DMS 273 treated with DMSO at 0.1 percent for 48 hours (cell line): ENCODE measurements at places on chromosomes 2 and 18.

- DNase-seq: no peak
These were observed 1193.0 kb downstream of the DPP10 start for GRCh38 chr2:115635430-115635829.

- DNase-seq: no peak
These were observed 19.4 kb upstream of the RMND5A start for GRCh38 chr2:86700690-86701089.

DNA sequence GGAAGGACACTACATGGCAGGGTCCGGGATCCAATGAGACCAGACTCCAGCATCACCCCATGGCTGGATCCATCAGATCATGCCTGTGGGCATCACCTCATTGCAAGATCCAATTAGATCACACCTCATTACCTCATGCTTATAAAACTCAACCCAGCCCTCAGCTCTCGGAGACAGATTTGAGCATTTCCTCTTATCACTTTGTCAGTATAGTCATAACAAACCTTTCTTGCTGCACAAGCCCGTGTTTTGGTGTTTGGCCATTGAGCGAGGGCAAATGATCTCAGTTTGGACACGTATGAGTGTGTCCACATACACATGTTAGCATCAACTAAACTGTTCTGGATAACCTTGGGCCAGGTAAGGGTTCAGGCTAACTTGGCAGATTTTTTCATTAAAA, 58.8 kb downstream of the CCDC195 start:
- no peak for DNase-seq

- DNase-seq: peak; percentile 2
These were observed 316.4 kb downstream of the DSEL start for GRCh38 chr18:67199993-67200617.

DNA sequence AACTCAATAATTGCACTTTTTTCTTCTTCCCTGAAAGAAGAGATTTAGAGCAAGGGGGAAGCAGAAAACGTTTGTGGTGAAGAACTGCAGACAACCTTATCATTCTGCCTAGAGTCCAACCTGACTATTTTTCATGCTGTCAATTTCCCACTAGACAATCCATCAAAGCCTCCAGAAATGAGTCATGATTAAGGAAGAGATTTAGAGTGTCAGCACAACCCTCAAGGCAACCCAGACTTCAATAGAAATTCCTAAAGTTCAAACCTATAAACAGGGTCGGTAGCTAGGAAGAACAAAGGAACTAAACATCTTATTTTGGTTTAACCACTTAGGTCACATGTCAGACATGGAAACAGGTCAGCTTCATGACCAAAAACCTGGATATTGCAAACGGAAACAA, 86.9 kb downstream of the SLC25A12 start:
- DNase-seq: no peak

DNA sequence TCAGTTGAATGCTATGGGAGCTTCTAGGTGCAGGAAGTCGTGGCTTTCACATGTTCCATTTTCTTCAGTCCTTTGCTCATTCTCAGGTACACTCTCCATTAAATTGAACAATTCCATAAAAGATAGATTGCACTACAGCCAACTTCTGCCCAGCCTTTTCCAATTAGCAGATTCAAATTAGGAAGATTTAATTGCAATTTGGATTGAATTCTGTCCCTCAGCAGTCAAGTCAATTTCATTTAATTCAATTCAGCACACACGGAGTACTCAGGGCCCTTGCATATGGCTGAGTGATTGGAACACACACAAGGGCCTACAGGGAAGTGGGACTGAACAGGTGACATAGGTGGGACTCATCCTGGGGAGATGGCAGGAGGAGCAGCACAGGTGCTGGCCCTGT, 220.4 kb downstream of the LOXHD1 start:
- DNase-seq: no peak

GRCh38 chr2:18703555-18703954, 114.2 kb upstream of the NT5C1B start:
- DNase-seq: no peak

GRCh38 chr2:177397481-177398289, 5.1 kb downstream of the AGPS start:
- no peak for DNase-seq

DNA sequence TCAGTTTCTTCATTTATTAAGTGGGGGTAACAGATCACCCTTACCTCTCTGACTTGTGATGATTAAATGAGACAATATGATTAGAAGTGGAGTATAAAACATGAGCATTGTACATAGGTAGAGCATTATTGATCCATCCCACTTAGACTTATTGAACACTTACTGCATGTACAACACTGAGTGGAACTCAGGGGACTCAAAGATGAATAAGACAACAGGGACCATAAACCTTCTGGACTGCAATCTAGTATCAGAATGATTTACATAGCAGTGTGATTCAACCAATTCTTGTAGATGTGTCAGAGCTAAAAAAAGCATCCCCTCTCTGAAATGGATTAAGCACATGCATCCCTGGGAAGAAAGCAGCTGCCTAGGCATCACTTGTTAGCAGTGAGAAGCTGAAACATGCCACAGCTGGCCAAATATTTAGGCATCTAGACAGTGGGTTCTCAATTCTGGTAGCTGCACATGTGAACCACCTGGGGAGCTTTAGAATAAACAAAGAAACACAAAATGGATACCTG, 111.5 kb downstream of the CYRIA start:
- no peak for DNase-seq

DNA sequence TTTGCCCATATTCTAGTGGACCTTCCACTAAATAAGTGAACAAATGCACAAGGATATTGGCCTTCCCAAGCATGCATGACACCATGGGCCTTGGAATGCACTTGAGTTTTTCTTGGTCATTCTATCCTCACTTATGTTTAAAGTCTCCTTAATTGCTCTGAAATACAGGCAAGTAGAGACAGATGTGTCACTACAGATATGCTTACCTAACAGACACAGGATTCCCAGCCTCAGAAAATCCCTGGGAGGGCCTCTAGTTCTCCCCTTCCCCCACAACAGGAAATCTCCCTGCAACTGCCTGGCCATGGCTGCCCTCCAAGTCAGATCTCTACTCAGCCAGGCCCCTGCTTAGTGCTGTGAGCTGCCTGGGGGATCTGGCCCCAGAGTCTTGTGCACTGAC, 445.2 kb downstream of the IRS1 start:
- DNase-seq: no peak

DNA sequence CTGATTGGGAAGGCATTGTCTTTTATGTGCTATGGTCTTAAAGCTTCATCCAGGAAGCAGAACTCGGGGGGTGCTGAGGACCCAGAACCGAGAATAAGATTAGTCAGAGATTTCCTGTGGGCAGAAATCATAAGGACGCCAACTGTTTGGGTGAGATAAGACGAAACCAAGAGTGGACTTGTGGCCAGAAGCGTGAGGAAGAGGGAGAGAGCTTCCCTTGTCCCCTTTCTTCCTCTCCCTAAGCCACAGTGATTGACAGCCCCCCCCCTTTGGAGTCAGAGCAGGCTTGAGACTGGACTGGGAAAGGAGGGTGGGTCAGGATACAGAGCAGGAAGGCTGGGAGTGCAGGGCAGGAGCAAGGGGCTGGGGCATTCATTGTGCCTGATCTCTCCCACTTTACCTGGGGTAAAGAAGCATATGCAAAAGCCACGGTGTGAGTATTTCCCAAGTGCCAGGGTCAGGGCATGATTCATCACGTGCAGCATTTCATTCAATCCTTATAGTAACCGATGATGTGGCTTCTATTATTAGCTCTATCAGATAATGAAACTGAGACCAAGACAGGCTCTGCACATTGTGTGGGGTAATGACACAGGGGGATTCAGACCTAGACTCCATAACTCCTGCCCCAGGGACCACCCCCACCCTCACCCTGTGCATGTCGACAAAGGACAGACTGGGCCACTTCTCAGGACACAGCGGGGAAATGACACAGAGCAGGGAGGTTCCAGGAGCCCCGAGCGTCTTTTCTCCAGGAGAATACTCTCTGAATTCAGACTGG, 3.0 kb upstream of the IL1RN start:
- no peak for DNase-seq

DNA sequence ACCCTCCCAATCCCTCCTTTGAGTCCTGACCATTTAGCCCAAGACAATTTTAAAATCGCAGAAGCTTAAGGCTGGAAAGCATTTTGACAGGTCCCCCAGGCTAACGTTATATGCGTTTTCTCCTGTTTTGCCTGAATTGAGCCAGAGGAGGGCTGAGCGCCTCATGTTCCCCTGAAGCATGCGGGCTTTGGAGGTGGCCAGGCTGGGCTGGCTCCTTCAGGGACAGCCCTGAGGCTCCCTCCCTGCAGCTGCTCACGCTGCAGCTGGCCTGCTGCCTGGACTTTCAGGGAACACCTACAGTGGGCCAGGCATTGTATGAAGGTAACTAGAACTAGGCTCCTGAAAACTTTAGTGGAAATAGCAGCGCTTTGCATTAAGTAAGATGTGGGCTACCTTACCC, 179.2 kb downstream of the ACKR3 start:
- DNase-seq: no peak

DNA sequence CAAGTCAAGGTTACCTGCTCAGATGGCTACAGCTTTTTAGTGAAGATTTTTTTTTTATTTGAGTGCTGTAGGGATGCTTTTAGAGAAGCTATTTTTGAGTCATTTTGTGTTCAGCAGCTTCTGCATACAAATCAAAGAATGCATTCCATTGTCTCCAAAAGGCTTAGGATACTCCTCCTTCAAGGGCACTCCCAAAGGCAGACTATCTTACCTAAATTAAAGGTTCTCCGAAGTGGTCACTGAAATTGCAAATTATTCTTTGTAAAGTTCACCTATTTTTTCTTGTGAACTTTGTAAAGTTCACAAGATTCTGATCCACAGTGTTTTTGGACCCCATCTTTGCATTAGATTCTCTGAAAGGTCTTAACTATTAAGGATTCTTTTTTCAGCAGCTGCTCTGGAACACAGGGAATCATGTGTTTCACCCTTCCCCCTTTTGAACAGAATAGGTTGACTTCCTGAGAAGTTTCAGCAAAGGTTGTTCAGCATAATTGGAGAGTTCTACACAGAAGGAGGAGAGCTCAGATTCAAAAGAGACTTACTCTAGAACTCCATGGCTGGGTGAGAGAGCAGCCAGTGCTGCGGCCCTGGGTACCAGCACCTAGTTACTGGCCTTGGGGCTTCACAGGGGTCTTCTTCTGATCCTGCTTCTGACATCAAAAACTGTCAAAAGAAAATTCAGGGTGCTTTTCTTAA, 14.5 kb downstream of the CLIP4 start:
- no peak for DNase-seq

DNA sequence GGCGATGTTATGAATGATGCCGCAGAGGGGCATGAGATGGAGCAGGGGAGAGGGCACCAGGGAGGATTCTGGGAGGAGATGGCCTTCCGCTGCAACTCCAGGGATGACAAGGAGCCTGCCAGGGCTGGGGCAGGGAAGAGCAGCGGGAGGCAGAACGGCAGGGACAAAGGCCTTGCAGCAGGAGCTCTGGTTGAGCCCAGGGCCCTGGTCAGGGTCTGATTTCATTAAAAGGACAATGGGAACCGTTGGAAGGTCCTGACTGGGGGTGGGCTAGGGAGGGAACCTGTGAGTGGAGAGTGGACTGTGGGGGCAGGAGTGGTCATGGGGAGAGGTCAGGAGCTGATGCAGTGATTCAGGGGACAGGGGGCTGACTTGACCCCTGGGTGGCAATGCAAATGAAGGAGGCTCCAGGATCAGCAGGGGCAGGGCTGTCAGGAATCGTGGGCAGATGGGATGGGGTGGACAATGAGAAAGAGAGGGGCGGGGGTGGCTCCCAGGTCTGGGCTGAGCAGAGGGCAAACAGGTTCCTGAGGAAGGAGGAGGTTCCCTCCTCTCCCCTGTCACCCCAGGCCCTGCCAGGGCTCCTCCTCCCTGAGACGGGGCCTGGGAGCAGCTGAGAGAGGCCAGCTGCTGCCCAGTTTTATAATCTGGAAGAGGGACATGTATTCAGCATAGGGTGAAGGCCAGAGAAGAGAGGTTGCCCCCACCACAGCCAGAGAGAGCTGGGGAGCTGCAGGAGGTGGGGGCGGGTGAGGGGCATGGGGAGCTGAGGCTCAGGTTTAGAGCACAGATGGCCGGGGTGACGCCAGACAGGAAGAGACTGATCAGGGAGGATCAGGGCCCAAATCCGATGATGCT, 7.3 kb upstream of the DUSP2 start:
- peak; percentile 24 for DNase-seq

DNA sequence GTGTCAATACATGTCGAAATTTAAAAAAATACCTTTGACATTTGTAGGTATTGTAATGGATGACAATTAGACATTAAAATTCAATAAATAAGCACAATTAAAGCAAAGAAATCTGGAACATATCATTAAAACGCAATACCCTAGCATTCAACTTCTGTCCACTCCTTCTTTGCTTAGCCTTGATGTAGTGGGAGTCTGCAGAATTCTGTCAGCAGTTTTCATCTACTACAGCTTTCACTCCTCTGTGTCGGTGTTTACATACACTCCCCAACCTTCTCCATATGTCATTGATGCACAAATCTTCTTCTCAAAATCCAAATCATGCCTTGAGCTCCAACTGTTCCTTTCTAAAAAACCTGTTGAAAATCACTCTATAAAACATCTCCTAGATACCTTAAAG, 1380.6 kb downstream of the DSC3 start:
- DNase-seq: no peak

GRCh38 chr2:25692143-25692542, 18.8 kb upstream of the DTNB start:
- DNase-seq: no peak

- no peak for DNase-seq
These were observed 59.8 kb upstream of the XDH start for GRCh38 chr2:31474296-31474695.

DNA sequence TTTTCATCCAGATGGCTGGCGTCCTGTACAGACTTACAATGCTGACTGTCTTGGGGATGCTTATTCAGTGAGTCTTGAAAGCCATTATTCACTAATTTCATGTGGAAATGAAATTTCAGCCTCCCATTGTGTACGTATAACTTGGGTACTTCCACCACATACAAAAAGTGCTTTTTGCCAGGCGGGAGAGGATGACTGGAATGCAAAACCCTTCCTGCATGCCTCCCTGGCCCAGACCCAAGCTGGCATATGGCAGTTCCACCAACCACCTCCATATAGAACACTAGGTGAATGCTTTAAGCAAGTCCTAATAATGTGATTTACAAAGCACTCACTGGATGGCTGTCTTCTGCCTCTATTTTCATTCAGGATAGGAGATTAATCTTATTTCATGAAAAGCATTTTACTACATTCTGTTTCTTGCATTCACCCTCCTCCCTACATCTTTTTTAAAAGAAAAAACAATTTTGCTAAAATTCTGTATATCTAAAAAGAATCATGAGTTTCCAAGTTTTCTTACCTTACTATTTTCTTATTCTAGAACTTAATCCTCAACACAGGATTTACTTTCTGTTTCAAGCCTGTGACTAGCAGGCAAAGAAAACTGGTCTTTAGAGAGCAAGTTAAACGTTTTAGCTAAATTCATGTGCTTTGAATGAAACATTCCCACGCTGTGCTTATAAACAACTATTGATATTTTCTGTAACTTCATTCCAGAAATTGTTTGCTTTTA, 327.6 kb downstream of the NCKAP5 start:
- DNase-seq: peak; percentile 67
